ENCODE measurements at places on chromosomes 12 and 14.

DNA sequence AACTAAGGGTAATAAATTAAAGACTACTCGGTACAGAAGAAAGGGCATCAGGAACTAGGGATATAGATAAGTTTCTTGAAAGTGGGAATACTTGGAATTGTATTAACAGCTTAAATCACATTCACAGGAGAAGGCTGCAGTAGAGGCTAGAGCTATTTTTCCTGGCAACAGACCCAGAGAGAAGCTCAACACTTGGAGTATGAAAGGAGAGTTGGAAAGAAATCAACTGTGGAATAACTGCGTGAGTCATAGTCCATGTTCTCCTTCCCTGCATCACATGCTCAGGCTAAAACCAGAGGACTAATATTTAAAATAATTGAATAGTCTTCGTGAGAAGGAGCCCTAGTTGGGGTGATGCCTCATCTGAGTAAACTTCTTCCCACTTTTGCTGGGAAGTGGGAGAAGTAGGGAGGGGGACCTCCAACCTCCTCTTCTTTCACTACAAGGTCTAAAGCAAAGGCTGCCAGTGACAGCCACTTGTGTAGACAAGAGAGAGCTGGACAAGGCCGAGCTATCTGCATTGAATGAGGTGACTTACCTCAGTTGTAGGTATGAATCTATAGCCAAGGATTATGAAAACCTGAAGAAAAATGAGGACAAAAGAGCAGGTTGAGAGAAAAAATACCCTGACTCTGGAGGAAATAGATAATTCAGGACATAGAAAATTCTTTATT lies 32.7 kb downstream of the DYRK2 start:
- peak; percentile 77 for DNase-seq

- DNase-seq: no peak
These were observed 4.8 kb upstream of the AMN start for GRCh38 chr14:102917469-102918211.

DNA sequence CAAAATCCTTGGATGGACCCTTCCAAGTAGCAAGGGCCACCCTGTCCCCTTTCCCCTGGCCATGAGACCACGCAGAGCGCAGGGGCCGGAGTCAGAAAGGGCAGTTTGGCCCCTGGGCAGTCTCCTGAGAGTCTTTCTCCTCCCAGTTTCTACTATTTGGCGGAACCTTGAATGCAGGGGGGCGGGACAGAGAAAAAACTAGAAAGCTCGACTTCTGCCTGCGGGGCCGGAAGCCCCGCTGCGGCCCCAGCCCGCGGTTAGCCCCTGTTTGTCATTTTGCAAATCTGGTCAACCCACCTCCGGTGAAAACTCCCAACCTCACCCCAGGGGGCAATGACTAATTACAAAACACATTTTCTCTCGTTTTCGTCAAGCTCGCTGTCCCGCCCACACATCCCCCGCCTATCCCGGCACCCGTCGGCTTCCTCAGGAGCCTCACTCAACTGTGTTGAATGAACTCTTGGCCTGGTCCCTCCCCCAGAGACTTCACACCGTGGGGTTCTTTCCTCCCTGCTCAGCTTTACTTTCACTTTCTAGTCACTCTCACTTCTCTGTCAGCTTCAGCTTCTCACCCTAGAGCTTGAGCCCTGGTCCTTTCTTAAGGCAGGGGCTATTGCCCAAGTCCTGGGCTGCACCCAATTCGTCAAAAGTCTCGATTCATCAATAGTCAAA lies 66.7 kb downstream of the IRF2BPL start:
- no peak for DNase-seq

DNA sequence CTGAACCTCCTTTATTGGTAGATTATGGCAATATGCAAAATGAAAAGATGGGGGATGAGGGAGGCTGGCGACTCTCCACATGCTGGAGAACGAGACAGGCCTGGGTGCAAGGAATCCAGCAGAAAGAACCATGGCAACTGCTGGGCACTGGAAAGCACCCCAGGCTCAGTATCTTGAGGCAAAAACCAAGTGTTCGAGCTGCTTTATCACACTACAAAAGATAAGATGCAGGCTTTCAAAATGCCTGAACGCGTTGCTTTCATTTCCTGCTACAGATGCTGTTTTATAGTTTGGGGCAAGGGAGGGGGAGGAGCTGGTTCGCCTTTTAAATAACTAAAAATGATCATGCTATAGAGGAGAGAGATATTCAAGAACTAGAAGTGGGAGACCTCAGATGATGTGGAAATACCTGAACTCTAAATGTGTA lies 38.9 kb downstream of the NIN start:
- no peak for DNase-seq

DNA sequence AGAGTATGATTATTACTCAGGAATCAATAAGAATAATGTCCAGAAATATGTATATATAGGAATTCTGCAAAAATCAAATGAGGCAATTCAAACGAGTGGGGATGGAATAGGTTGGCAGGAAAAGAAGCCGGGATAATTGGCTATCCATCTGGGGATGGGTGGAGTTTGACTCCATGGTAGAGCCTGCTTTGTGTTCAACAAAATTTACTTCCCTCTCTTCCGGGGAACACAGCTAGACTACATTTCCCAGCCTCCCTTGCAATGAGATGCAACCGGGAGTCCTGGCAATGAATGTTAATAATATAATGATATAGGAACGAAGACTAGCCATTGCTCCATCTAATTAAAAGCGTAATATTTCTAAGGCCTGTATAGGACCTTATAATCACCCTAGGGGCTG lies 146.6 kb downstream of the EFCAB11 start:
- no peak for DNase-seq

DNA sequence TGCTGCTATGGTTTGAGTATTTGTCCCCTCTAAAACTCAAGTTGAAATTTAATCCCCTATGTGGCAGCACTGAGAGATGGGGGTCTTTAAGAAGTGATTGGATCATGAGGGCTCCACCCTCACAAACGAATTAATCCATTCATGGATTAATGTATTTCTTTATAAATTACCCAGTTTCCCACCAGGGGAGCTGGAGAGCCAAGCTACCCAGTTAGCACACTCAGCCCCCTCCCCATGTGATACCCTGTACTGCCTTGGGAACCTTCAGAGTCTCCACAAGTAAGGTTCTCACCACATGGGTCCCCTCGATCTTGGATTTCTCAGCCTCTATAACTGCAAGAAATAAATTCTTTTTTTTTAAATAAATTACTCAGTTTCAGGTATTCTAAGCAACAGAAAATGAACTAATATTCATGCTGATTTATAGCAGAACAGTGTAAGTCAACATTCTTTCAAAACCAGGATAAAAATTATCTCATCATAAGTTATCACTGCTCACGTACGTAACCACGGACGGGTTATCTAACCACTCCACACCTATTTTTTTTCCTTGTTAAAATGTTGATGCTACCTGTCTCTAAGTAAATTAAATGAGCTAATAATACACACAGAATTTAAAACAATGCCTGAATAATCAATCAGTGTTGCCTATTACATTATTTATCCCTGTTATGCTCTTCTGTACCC lies 3.6 kb downstream of the NAP1L1 start:
- DNase-seq: no peak

DNA sequence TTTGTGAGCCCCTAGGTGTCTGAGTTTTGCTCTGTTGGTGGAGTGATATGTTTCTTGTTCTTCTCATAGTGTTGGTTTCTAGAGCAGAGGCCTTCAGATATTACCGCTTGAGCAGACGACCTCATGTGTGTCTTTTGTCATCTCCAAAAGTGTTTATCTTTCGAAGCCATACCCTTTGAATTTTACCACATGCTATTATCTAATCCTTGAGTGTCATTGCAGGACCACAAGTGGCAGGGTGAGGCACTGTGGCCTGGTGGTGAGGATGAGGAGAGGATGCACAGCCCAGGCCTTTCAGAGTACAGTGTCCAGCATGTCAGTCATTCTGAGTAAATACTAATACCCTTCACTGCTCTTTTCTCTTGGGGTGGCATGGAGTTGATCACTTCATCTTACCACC lies 57.2 kb upstream of the CISTR start:
- DNase-seq: no peak

DNA sequence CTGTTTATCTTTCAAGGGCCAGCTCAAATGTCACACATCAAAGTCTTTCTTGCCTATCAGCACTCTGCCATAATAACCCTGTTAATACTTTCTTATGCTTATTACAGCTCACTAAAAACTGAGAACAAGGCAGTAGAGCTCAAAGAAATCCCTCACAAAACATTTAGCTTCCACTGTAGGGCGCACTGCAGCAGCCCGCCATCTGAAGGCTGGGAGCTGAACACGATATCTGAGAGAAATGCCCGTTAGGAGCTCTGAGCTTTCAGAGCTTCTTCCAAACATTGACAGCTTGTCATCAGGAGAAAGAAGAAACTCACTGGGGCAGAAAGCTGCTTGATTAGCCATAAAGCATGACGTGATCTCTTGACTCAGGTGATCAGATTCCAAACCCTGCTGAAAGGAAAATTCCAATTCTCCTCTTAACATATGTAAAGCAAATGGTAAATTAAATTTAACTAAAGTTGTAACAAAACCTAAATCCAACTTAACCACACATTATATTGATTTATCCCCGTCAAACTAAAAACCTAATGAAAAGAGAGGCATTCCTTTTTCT lies 175.7 kb downstream of the C12orf50 start:
- no peak for DNase-seq

- DNase-seq: no peak
These were observed 96.1 kb downstream of the APAF1 start for GRCh38 chr12:98741196-98741555.

GRCh38 chr12:114852976-114853529 lies 169.1 kb upstream of the TBX3 start:
- DNase-seq: no peak
